Stimulated activated CD4-positive, alpha-beta T cell treated with anti-CD3 and anti-CD28 coated beads, Interleukin-4, amount 100 ng/mL, for 1 hour (primary cell): ENCODE measurements at places on chromosomes 16 and 17.

DNA sequence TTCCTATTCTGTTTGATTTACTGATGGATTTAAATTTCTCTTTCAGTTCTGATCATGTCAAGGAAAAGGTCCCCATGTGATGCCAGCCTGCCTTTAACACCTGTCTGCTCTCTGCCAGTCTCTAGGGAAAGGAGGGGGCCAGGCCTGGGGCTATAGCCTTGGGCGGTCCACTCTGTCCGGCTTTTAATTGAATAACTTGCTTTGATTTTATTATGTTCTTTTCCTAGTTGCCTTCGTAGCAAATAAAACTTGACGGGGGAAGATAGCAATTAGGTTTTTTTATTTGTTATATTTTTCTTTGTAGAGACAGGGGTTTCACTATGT, 47.6 kb downstream of the ABAT start:
- no peak for DNase-seq

GRCh38 chr16:83954577-83955016, 1.6 kb downstream of the OSGIN1 start:
- DNase-seq: no peak

DNA sequence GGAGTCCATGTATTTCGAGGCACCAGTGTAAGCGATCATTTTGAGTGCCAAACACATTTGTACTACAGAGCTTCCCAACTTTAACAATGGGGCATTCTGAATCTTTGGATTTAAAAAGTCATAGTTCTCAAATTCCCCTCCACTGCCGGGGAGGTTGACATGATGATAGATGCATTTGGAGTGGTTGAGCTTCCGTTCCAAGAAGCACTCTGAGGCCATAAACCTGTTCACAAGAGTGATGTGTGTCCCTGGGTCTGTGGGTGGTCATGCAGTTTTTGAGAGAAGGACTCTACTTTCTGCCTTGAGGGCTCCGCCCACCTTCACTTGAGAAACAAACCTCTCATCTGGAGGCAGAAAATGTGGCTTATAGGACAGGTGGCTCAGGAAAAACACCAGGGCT, 43.7 kb downstream of the IRX5 start:
- DNase-seq: no peak

DNA sequence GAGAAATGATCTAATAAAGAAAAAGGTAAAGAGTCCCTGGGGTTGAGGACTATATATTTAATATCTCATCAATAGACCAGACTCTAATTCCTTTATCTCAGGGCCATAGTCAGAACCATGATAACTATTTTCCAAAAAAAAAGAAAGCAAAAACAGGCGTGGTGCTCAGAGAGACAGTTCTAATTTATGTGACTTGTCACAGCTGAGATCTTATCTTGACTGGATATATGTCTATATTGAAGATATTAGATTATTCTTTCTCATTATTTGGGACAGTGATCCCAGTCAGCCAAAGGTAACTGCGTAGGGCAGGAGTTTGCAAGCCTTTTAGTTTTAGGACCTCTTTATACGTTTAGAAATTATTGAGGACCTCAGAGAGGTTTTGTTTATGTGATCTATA, 52.4 kb downstream of the ITFG1 start:
- no peak for DNase-seq

GRCh38 chr17:66494023-66494803, 191.8 kb downstream of the PRKCA start:
- no peak for DNase-seq
